Ovary (tissue), 10 donors: ENCODE measurements at places on chromosomes 12 and 14. TPM values are rescaled to one million over a fixed set of nuclear protein-coding genes. Genes with fewer than 3 reads are reported as not detected.

Gene DHH
- 0.20 TPM for total RNA-seq

Gene KCNJ8
- 13.0 TPM for total RNA-seq

Gene MGP
- total RNA-seq: 109 TPM

Gene A2M
- 329 TPM for total RNA-seq

Gene PRB2
- not detected for total RNA-seq

Gene OVCH1
- total RNA-seq: not detected

Gene FOXG1
- total RNA-seq: 0.22 TPM

Gene MIP
- total RNA-seq: not detected

Gene GDF3
- total RNA-seq: 0.35 TPM

Gene SOX5
- 21.4 TPM for total RNA-seq

Gene BIN2
- 3.5 TPM for total RNA-seq

Gene GPR137C
- 0.43 TPM for total RNA-seq

Gene CDC42BPB
- total RNA-seq: 101 TPM

Gene BEGAIN
- total RNA-seq: 4.6 TPM

Gene FAM181A
- total RNA-seq: 0.95 TPM

Gene AKAP6
- 13.1 TPM for total RNA-seq

Gene SLC4A8
- total RNA-seq: 4.7 TPM

Gene ADCY4
- 11.9 TPM for total RNA-seq

Gene KRT71
- total RNA-seq: not detected

Gene SALL2
- total RNA-seq: 11.9 TPM

Gene SERPINA9
- not detected for total RNA-seq

Gene KIF5A
- total RNA-seq: 0.40 TPM

Gene LIN52
- total RNA-seq: 10.0 TPM

Gene TMEM116
- 13.7 TPM for total RNA-seq

Gene NPAS3
- 3.7 TPM for total RNA-seq

Gene ABCD2
- 0.10 TPM for total RNA-seq

Gene TMEM229B
- 4.6 TPM for total RNA-seq

Gene TMEM179
- total RNA-seq: 0.30 TPM

Gene HOXC4
- 13.6 TPM for total RNA-seq

Gene ST8SIA1
- total RNA-seq: 1.2 TPM

Gene C3AR1
- 2.5 TPM for total RNA-seq

Gene PRMT5
- 47.2 TPM for total RNA-seq

Gene TC2N
- 14.7 TPM for total RNA-seq

Gene TMEM63C
- total RNA-seq: 0.25 TPM

Gene GALNT9
- total RNA-seq: 2.9 TPM

Gene SERPINA6
- 0.35 TPM for total RNA-seq

Gene BCAT1
- 29.4 TPM for total RNA-seq

Gene ADAMTS20
- total RNA-seq: not detected

Gene TEAD4
- 5.9 TPM for total RNA-seq

Gene GLIPR1L1
- total RNA-seq: not detected

Gene SLC15A4
- 24.7 TPM for total RNA-seq

Gene OR10P1
- not detected for total RNA-seq

Gene FBXO33
- total RNA-seq: 14.8 TPM

Gene TAS2R19
- total RNA-seq: 3.3 TPM

Gene ACSM4
- total RNA-seq: not detected

Gene ANKRD33
- not detected for total RNA-seq

Gene CRIP1
- 62.3 TPM for total RNA-seq

Gene TMEM30B
- 35.3 TPM for total RNA-seq

Gene OR4E2
- total RNA-seq: not detected

Gene XPOT
- total RNA-seq: 29.2 TPM

Gene SLC7A8
- 120 TPM for total RNA-seq

Gene ABHD4
- total RNA-seq: 28.6 TPM

Gene ABCC9
- 21.3 TPM for total RNA-seq

Gene RNF212B
- not detected for total RNA-seq
